ENCODE measurements at places on chromosomes 7 and 10.

GRCh38 chr10:27479016-27479415 is 25.1 kb upstream of the RAB18 start:
- peak; percentile 19 for DNase-seq

DNA sequence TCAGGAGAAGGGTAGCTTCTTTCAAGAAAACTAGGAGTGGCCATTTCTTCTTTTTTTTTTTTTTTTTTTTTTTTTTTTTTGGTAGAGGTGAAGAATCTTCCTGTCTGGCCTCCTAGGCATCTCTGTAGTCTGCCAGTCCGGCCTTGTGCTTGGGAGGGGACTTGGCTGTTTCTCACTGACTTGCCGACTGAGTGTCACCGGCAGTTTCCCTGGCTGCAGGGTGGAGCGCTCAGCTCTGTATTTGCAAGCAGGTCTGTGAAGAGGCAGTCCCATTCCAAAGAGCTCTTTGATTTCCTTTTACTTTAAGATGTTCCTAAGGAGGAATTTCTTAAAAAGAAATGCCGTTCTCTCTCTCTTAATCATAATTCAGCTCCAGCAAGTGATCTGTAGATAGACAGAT is 212.6 kb downstream of the ADRA2A start:
- no peak for DNase-seq

- peak; percentile 80 for DNase-seq
Observed at GRCh38 chr10:93080350-93081046, 6.8 kb downstream of the CYP26A1 start.

DNA sequence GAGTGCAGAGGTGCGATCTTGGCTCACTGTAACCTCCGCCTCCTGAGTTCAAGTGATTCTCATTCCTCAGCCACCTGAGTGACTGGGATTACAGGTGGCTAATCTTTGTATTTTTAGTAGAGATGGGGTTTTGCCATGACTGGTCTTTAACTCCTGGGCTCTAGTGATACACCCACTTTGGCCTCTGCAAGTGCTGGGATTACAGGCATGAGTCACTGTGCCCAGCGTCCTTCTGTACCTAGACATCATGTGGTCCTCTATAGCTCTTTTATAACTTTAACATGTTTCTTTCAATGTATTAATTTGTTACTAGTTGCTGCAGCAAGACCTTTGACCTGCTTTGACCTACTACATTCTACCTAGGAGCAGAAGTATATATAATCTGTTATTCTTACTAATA is 38.7 kb upstream of the BICC1 start:
- DNase-seq = no peak

DNA sequence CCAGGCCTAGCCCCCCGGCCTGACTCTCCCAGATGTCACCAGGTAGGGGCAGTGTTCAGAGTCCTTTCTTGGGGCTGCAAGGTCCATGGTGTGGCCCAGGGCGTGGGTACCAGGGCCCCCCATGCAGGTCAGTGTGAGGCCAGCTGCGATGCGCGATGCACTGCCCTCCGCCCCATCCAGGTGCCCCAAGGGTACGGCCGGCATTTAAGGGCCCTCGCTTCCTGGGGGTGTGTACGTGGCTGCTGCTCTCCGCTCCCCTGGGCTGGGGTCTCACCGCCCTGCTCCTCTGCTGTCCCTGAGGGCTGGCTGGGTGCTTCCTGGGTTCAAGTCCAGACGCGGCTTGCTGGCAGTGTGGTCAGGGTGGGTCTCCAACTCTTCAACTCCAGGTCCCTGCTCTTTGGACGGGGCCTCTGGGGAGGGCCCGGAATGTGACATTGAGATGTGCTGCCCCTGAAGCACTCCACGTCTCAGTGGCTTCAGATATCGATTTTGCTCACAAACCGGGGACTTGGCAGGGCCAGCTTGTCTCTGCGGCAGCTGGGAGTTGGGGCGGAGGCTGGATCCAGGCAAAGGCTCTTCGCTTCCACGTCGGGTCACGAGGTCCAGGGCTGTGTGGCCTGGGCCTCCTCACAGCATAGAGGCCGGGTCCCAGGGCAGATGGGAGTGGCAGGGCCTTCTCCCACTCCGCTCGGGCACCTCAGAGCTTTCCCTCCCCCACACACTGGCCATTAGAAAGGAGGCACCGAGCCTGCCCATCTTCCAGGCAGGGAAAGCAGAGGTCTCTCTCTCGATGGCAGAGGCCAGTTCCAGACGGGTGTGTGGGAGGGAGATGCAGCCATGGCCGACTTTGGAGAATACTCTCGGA is 93.2 kb downstream of the UNCX start:
- DNase-seq = no peak

DNA sequence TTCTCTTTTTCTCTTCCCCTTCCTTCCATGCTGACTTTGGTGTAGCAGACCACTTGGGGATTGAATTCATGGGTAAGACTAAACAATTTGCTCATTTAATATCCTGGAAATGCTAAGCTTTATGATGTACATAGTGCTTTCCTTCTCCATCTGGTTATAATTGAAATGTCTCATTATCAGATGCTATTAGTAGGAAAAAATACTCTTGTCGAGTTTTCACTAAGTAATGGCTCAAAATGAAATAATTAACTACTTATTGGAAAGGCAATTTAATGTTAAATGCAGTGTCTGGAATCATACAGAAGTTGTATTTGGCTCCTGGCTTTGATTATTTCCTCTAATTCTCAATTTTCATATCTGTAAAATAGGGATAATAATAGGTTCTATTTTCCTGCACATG is 990.4 kb downstream of the NRG3 start:
- no peak for DNase-seq

DNA sequence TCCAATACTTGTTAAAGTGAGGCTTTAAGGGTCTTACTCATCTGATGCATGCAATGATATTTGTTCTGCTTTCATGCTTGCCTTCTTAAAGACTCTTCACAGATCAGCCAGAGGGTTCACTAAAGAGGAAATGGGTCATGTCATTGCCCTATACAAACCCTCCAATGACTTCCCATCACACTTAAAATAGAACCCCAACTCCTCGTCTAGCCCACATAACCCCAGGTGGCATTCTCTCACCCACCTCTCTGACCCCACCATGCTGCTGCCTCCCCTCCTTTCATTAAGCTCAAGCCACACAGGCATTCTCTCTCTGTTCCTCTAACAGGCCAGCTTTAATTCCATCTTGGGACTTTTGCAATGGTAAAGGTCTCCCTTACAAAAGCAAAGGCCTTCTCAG is 253.6 kb downstream of the GRID1 start:
- no peak for DNase-seq

GRCh38 chr10:16184096-16184597 is 252.7 kb upstream of the PTER start:
- no peak for DNase-seq

Data from RWPE1 (cell line).